Hepatocyte (in vitro differentiated cells): ENCODE measurements at places on chromosomes 1 and 21. TPM values are rescaled to one million over a fixed set of nuclear protein-coding genes. Genes with fewer than 3 reads are reported as not detected.
A peak's percentile ranks its signal among the peaks of the same experiment; 100 is the strongest.

DNA sequence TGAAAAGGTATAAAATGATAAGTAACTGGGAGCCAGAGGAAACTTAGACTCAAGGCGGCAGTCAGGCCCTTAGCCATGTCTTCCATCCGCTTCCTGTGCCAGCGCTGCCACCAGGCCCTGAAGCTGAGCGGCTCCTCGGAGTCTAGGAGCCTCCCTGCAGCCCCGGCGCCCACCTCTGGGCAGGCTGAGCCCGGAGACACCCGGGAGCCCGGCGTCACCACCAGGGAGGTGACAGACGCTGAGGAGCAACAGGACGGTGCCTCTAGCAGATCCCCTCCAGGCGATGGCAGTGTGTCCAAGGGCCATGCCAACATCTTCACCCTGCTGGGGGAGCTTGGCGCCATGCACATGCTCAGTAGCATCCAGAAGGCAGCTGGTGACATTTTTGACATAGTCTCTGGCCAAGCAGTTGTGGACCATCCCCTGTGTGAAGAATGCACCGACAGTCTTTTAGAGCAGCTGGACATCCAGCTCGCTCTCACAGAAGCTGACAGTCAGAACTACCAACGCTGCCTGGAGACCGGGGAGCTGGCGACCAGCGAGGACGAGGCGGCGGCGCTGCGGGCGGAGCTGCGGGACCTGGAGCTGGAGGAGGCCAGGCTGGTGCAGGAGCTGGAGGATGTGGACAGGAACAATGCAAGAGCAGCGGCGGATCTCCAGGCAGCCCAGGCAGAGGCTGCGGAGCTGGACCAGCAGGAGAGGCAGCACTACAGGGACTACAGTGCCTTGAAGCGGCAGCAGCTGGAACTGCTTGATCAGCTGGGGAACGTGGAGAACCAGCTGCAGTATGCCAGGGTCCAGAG is at the start of gene BECN2:
Gene BECN2 (plus strand): TSS at position 76 of the 803 bp plus-strand sequence. CDS start 0 bp downstream, at position 76.
- DNase-seq: no peak

Gene TFAP2E
- polyA plus RNA-seq: 0.81 TPM in 1 of 2 replicates, not detected in the other

GRCh38 chr1:178006043-178006442 is 36.2 kb upstream of the SEC16B start:
- no peak for DNase-seq

GRCh38 chr1:33380811-33381210 is 50.1 kb downstream of the PHC2 start:
- DNase-seq: no peak

DNA sequence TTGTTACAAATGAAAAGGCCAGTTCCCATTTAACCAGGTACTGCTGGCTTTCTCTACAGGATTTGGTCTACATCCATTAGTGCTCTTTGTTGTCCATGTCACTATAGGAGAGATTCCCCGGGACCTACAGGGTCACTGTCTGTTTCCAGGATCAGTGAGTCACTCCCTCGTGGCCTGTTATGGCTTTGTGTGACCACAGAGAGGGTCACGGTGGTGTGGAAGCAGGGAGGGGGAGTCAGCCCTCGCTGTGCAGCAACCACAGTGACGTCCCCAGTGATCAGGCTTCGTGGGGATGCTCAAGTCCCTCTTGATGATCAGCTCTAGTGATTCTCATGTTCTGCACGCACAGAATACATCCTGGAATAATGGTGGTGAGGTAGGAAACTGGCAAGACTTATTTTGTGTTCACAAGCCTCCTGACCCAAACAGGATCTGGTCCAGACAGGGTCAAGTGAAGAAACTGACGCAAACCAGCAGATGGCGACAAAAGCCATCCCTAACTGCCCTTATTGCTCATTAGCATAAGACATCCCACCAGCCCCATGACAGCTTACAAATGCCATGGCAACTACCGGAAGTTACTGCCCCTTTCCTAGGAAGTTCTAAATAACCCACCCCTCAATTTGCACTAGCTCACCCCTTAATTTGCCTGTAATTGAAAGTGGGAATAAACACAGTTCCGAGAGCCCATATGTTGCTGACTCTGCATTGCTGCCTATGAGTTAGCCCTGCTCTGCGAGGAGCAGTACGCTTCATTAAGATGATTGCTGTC is 98.5 kb downstream of the DISC1 start:
- peak; percentile 50 for DNase-seq

- no peak for DNase-seq
Observed at GRCh38 chr1:230098723-230099122, 31.7 kb downstream of the GALNT2 start.

Gene AIRE
- polyA plus RNA-seq: 0.32 and 0.42 TPM in 2 replicates

DNA sequence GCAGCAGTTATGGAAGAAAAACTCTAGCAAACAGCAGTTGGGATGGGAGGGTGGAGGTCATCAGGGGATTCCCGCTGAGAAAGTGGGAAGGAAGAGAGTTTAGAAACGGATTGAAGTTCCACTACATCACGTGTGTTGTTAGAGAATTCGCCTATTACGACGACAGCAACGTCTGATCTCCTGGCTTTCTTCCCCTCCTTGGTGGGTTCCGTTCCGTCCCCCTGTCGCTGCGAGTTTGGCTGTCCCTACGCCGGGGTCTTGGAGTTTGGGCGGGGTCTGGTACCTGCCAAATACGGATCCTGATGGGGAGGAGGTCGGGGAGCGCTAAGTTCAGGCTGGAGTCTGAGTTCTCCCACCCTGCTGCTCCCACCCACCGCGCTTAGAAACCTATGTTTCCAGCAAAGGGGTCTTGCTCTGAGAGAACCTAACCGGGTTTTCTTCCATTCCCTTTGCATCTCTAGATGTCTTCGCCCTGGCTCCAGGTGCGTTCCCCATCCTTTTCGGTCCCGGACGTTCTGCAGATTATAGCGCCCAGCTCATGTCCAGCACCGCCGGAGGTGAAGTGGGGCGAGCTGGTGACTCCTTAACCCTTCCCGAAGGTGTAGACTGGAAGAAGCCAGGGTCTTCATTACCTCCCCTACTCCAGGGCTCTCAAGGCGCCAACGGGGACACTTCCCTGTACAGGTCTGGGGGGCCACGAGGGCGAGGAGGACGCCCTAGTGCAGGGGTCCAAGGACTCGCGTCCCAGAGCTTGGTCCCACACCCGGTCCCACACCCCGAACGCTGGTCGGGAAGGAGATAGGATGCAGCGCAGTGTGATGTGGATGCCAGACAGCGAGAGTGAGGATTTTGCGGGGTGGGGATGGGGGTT is 641 bp upstream of the KCNK2 start:
- peak; percentile 4 for DNase-seq

- DNase-seq: no peak
Observed at GRCh38 chr1:98399218-98399617, 262.3 kb upstream of the SNX7 start.

DNA sequence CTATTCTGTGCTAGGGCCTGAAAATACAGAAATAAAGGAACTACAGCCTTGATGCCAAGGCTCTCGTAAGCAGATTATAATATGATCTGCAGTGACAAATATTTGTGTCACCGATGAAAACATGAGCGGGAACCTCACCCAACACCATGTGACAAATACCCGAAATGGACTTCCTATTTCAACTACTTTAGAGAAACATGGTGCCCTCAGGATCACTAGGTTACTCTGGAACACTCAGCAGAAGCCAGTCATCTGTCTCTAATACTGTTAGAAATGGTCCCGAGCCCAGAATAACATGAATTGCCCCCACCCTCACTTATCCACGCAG is 463 bp upstream of the VAMP3 start:
- no peak for DNase-seq

- DNase-seq: no peak
Observed at GRCh38 chr1:53619367-53620060, 119.5 kb downstream of the GLIS1 start.

DNA sequence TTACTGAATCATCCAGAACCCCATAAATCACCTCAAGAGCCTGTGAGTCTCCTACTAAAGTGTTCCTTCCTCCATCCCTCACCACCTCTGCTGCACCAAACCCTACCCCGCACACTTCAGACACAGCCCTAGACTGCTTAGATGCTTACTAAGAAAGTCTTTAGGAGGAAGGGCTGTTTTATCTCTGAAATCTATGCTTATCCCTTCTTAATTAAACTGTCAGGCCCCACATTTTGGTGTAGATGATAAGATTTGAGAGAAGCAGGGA is 216.8 kb upstream of the SGIP1 start:
- DNase-seq: no peak
